ENCODE measurements at places on chromosomes 3 and 15.

GRCh38 chr15:85296615-85297402 lies 83.6 kb upstream of the AKAP13 start:
- DNase-seq: peak; percentile 56

- DNase-seq: no peak
These were observed 9.8 kb downstream of the NBEAL2 start for GRCh38 chr3:46989146-46989810.

DNA sequence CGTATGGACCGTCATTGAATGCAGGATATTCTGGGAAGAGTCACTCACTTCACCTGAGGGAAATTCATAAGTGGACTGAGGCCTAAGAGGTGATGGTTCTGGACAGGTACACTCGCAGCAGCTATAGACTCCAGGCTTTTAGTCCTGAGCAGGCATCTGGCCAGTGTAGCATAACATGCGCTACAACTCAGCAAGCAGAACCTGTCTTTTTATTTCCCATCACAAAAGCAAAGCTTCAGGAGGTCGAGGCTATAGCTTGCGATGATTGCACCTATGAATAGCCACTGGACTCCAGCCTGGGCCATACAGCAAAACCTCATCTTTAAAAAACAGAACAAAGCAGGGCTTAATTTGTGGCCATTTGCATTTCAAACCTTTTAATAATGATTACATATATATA lies 185.8 kb downstream of the KCNH8 start:
- no peak for DNase-seq

DNA sequence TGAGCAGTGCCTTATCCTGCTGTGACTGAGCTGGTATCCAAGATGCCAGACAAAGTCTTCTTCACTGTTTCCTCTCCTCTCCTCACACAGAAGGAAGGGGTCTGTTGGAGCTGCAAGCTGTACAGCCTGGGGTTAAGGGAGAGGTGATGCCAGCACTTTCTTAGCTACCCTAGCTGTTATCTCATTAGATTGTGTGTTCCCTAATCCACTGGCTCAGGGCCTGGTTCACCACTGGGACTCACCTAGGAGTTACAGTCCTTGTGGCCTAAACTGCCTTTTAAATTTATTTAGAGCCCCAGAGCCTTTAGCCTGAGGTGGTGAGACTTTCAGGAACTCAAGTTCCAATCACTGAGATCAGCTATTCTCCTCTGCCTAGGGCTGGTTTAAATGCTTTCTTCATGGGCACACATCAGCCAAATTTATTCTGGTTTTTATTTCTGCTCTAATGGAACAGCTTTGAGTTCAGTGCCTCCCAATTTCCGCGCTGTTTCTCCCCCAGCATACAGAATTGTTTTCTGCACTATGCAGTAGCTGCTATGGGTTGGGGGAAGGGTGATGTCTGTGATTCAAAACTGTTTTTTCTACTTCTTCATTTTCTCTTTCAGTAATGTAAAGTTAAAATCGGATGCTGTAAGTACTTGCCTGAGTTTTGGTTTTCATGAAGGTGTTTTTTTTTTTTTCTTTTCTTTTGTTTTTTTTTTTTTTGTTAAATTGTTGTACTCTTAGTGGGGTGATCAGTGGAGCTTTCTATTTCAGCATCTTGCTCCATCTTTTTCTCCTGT lies 198.8 kb downstream of the DOCK3 start:
- no peak for DNase-seq

- DNase-seq: no peak
These were observed 134.6 kb downstream of the MEIS2 start for GRCh38 chr15:36965570-36966342.

DNA sequence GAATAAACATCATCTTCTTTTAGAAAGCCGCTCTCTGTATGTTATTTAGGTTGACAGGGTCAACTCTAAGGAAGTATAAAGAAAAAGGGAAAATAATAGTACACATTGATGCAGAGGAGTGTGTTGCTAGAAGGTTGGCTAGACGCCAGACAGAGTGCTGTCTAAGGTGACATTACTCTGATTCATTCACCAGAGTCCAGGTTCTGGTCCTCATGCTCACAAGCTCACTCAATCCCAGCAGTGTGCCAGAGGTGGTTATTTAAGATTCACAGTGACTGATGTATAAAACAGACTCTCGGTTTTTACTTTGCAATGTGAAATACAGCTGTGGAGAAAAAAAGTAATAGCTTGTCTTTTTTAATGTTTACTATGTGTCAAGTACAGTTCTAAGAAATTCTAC lies 1.7 kb downstream of the CFAP44 start:
- no peak for DNase-seq

- DNase-seq: no peak
These were observed 242.4 kb downstream of the KCNMB2 start for GRCh38 chr3:178778589-178778988.

GRCh38 chr3:105334138-105334882 lies 32.4 kb upstream of the ALCAM start:
- no peak for DNase-seq

- no peak for DNase-seq
These were observed 167.0 kb downstream of the EBLN2 start for GRCh38 chr3:73228437-73228836.
